ENCODE measurements at places on chromosomes 6 and 20.

- no peak for DNase-seq
These were observed 22.6 kb downstream of the UST start for GRCh38 chr6:148769304-148769968.

DNA sequence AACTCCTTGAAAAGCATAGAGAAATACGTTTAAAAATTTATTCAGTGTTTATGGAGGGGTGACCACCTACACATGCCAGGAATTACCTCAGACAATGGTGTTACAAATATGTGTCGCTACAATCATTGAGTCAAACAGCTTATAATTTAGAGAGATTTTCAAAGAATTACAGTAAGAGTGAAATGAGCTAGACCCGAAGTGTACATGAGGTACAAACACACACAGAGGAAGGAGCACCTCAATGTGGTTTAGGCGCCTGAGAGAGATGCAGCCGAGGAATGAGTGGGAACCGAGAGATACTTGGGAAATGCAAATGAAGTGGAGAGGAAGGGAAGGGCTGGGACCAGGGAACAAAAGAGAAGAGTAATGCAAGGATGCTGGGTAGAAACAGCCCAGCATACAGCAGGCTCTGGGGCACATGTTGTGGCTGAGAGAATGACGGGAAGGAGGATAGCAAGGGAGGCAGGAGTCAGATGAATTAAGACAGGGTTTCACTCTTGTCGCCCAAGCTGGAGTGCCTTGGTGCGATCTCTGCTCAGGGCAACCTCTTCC, 15.5 kb downstream of the EEF1E1 start:
- no peak for DNase-seq

DNA sequence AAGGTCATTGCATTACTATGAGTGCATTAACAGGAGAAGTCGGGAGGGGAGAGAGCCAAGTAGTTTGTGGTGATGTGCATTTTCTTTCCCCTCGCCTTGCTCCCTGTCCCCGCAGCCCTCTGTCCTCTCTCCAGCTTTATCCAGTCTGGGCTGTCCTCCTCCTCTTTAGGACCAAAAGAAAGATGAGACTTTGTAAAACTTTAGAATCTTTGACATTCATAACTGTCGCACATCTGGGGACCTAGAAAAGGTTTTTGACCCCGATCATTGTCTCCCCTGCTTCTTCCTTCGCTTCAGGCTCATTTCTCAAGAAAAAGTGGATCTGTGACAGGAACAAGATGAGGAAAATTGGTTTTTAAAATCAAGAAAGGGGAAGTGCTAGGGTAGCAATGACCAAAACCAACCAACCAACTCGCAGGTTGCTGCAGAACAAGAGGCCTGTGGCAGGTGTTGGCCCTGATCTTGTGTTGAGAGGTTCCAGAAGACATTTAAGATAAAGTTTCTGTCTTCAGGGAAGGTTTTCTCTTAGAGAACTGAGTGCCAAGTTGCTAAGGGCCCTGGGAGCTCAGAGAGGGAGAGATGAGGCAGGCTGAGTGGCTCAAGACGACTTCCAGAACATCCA, 17.6 kb downstream of the SYTL3 start:
- DNase-seq = no peak

- no peak for DNase-seq
These were observed 1222.7 kb upstream of the CITED2 start for GRCh38 chr6:140597181-140597580.

- DNase-seq = no peak
These were observed 239.8 kb downstream of the CDC5L start for GRCh38 chr6:44627091-44627882.

DNA sequence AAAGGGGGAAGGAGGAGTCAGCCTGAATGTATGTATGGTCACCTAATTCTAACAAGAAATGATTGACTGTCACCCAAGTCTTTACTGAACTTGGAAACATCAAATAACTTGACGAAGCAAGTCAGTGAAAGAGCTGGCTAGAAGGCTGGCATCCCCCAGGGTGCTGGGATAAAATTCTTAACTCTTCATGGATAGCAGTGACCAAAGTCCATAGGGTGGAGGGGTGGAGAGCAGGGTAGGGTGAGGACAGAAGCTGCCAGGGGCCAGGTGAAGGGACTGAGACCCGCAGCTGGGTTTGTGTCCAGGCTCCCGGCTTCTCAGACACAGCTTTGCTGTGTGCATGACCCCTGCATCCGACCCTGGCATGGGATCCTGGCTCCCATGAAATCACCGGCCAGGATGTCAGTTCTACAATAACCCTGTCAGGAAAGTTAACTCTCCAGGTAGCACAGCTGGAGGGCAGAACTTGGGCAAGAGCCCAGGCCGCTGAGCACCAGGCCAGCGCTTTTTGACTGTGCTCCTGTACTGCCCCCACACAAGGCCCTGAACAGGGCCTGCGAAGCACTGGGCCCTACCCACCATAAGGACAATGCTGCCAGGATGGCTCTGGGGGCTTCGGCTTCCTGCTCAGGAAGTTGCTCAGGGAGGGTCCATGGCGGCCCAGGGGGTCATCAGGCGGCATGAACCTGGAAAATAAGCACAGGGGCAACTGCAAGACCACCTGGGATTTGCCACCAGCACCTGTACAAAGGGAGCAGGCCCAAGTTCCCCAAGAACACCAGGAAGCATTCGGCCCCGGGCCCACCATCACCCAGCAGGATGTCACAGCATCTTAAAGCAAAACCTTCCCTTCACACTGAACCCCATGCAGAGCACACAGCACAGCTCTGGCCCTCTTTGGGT, 32.5 kb downstream of the ZC3H12D start:
- DNase-seq = no peak

- DNase-seq = no peak
These were observed 9.4 kb downstream of the ARFGAP1 start for GRCh38 chr20:63281742-63282665.

Data from NCI-H2081 treated with DMSO at 0.1 percent for 48 hours (cell line).